ENCODE measurements at places on chromosomes 4 and X.

DNA sequence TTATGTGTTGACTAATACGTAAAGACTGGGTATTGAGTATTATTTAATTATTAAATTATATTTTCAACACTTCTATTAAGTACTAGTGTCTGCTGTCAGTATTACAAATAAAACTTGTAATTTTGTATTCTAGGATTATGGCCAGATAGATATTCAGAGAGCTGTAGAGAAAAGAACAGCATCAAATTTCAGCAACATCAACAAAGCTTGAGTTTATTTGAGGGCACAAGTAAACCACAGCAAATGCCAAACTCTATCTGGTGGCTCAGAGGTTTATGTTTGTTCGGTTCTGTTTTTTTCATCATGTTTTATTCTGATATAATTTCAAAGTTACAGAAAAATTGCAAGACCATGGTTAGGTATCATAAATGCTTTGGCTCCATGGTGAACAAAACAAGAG, 1530.5 kb downstream of the PCDH18 start:
- no peak for DNase-seq

GRCh38 chr4:88761861-88762523, 64.4 kb upstream of the NAP1L5 start:
- no peak for DNase-seq

- DNase-seq: no peak
Observed at GRCh38 chr4:186932196-186932595, 208.5 kb upstream of the FAT1 start.

DNA sequence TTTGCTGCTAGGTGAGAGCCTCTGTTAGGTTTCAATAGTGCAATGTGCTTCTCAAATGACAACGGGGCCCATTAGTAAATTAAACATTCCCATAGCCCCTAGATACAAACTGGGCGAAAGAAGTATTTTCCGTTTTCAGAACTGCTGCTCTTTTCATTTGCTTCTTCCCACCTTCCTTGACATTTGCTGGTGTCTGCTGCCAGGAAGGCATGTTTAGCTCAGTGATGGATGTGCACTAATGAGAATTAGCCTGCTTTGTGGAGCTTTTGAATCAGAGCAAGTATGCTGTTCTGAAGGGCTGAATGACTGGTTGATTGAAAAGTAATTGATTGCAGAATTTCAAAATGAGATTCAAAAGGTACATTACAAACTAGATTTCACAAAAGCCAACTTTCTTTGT, 57.0 kb downstream of the SHROOM3 start:
- no peak for DNase-seq

DNA sequence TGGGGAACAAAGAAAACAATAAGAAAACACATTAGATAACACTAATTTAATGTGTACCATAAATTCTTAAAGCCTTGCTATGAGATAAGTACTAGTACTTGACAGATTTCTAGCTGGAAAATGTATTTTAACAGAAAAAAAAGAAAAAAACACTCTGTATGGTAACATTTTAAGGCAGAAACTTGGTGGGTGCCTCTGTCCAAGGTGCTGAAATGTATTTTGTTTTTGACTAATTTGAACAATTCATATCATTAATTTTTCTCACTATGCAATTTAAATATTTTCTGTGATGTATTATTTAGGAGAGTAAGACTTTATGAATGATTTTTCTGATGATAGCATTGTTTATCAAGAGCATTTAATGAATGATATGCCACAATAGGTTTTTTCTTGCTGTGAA, 107.5 kb downstream of the GABRG1 start:
- no peak for DNase-seq

DNA sequence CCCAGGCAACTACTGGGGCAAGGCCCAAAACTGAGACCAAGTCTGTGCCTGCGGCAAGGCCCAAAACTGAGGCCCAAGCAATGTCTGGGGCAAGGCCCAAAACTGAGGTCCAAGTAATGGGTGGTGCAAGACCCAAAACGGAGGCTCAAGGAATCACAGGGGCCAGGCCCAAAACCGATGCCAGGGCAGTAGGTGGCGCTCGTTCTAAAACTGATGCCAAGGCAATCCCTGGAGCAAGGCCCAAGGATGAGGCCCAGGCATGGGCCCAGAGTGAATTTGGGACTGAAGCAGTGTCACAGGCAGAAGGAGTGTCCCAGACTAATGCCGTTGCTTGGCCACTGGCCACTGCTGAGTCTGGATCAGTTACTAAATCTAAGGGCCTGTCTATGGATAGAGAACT, 2.7 kb downstream of the GPRASP2 start:
- DNase-seq: no peak

- no peak for DNase-seq
Observed at GRCh38 chr4:111883557-111883999, 261.7 kb upstream of the FAM241A start.

DNA sequence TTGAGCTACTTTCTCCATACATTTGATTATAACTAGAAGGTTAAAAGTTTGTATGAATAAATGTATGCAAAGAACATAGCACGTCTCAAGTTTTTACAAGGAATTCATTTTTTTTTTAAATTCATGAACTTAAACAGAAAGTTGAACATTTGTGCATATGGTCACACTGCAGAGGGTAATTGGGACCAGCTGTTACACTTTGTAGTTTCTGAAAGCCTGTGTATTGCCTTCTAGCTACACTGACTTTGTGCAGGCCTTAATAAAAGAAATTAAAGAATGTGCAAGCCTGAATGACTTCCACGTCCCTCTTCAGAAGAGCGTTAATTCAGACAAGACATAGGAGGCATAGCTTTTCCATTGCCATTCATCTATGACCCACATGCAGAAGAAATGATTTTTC, 153.1 kb upstream of the PCDH18 start:
- no peak for DNase-seq

DNA sequence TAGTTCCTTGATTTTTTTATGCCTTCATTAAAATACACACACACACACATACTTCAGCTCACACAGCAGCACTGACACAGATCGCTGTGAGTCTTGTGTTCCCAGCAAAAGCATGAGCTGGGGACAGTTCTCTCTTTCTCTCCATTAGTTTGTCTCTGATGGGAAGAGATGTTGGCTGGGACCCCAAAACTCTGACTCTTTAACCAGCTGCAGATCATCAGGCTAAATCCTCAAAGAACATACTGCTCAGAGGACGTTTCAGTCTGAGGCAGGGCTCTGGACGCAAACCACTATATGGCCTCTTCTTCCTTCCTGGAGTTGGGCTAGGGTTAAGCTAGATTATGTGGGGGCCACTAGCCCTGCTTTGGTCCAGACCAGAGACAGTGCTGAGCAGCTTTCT, 109.6 kb downstream of the NHSL2 start:
- no peak for DNase-seq

DNA sequence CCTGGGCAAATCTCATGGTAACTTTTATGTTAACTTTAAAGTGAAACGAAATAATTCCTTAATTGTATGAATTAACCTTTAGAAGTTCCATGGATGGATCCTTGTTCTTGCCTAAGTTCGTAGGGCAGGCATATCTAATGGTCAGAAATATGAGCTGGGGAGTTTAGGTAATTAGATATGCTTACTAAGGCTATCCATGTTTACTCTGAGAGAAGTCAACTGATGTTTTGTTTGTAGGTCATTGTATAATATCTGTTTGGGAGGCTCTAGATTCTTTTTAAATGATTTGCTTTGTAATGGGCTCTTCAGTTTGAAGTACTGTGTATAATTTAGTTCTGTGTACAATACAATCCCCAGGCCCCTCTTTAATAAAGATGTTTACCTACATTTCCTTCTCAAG, 117.0 kb downstream of the DCK start:
- DNase-seq: no peak

- no peak for DNase-seq
Observed at GRCh38 chr4:60953826-60954225, 246.3 kb upstream of the ADGRL3 start.

DNA sequence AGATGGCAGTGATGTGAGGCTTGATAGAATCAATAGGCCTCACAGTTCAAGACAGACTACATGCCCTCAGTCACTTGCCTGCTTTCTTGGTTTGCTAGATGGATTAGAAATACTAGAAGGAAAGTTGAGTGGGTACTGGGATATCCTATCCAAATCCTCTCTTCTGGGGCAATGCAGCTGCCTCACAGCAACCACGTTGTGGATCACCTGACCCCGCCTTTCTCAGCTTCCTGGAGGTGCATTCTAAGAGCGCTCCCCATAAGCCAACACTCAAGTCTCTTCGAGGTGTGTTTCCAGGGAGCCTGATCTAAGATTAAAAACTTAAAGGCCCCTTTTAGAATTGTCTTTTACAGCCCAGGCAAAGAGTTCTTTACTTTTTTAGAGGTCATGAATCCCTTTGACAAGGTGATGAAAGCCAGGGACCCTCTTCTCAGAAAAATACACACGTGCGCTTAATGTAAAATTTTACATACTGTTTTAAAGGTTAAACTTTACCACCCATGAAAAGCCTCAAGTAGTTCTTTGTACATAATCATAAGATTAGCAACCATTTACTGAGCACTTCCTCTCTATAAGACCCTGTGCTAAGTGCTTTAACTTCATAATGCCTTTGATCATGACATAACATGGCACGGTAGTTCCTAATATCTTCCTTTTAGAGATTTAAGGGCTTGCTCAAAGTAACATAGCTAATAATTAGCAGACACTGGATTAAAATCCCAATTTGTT, 840 bp upstream of the RPL34 start:
- DNase-seq: no peak

DNA sequence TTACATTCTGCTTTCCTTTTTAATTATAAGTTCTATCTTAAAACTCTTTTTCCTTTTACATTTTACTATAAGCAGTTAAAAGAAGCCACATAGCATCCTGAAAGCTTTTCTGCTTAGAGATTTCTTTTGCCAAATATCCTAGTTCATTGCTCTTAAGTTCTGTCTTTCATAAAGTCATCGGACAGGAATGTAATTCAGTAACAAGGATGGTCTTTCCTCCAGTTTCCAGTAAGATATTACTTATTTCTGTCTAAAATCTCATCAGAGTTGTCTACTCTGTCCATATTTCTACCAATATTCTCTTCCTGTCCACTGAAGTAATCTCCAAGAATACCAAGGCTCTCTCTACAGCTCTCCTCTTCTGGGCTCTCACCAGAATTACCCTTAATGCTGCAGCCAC, 37.5 kb upstream of the ADH1C start:
- DNase-seq: no peak

DNA sequence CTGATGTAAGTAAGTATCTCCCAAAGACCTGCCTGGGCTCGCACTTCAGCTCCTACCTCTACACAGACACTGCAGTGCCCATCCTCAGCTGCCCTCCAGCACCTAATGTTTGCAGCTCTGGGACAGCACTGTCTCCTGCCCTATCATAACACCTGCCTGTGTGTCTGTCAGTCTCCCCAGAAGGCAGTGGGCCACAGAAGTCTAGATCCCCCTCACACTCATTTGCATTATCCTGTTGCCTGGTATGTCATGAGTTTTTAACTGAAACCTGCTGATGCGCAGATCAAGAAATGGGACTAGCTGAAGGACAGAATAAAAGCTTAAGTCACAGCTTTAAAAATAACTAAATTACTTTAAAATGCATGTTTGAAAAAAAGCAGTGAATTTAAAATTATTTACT, 43.0 kb downstream of the LRP2BP start:
- DNase-seq: no peak

GRCh38 chr4:122946142-122946541, 23.7 kb upstream of the NUDT6 start:
- DNase-seq: no peak

DNA sequence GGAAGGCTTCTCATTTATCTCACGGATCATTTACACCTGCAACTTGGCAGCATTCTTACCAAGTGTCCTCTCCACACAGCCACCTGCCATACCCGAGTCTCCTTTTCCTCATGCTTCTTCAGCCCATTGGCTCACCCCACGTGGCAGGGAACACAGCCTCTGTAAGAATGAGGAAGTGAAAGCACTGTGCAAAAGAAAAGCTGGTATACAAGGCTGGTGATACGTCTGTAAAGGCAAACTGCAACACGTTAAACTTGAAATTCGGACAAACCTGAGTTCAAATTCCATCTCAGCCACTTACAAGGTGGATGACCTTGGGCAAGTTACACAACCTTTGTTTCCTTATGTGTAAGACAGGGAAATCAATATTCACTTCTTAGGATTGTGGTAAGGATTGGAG, 164.0 kb upstream of the RASGEF1B start:
- DNase-seq: no peak

GRCh38 chr4:118957722-118958445, 69.2 kb downstream of the SYNPO2 start:
- no peak for DNase-seq

DNA sequence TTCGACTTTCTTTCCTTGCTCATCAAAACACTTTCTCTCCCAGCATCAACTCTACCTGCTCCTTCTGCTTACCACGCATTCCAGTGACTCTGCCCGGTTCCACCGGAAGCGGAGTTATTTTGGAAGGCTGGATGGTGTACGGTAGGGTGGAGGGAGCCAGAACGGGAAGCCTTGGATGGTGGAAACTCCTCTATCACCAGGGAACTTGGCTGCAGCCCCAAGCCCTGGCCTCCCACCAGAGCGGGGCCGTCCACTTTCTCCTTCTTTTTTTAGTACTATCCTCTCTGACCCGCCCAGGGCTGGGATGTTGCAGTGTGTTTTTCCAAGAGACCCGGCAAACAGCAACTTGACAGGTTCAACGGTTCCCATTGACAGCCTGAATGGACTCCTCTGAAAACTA, 27.6 kb downstream of the ADGRG2 start:
- DNase-seq: no peak

DNA sequence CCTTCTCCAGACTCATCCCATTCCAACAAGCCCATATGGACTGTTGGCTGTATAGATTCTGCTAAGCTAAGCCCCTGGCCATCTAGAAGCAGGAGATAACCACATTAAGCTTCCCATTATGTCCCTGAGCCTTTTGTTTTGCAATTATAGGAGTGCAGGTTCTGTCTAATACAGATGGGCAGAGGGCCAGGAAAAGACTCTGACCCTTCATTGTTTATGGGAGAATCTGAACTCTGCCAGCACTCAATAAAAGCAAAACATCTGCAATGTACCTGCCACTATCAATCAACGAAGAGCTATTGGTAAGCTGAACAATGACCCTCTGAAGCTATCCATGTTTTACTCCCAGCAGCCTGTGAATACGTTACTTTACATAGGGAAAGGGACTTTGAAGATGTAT, 207.3 kb upstream of the CLNK start:
- DNase-seq: no peak

DNA sequence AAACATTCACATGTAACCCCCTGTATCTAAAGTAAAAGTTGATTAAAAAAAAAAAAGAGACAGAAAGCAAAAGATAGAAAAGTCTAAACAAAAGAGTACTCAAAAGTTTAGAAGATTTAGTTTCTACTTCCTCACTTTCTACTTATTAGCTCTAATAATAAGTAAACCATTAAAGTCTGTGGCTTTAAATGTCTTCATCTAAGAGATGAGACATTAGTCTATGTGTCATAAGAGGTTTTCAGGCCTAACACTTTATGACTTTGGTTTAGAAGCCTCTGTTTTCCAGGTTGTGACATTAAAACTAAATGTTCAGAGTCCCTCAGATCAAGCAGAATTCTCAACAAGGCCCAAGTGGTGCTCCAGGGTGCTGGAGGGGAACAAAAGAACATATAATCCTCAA, 42.2 kb upstream of the GUCY1A1 start:
- no peak for DNase-seq

Data from stimulated activated CD8-positive, alpha-beta memory T cell treated with anti-CD3 and anti-CD28 coated beads, Interleukin-15, amount 100 ng/mL, for 1 hour (primary cell).